ENCODE measurements at places on chromosomes 12 and 14.

- no peak for DNase-seq
Observed at GRCh38 chr12:131231032-131231980, 277.6 kb downstream of the ADGRD1 start.

DNA sequence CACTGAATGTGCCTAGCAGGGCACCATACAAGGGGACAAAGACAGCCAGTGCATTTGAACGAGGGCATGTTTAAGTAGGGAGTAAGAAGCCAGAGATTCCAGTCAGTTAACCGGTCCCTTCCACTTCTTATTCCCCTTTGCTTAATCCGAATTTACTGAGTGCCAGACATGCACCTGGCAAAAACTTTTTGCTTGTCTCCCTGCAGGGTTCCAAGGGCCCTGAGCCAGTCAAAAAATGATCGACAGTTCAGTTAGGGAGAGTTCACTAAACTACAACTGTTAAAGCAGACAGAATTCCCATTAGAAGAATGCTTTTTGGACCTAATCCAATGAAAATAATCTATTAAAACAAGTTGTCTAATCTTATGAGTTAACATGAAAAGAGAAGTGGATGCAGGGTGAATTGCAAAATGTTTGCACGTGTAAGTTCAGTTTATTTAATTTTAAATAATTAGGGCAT lies 193.8 kb downstream of the TMTC2 start:
- no peak for DNase-seq

DNA sequence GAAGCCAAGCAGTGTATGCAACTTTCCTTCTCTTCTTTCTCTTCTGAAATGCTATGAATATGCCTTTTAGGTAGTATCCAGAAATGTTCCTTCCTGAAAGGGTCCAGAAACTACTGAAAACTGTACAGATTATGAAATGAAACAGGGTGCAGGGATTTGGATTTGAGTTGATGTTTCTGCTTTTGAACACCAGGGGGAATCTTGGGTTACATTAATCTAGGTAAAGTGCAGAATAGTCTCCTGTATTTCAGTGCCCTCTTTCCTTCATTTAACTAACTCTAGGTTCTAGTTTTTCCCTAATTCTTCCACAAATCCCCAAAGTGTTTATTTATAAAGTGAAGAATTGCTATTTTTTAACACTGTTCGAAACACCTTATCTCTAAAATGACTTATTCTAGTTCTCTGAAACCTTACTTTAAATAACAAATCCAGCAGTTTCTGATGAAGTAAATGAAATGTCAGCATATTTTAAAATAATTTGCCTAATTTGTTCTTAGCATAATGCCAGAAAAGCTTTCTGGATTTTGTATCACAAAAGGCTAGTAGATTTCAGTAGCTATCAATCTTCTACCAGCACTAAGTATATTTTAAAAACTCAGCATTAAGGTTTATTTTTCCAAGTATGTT lies 111.9 kb downstream of the LRRK2 start:
- no peak for DNase-seq

DNA sequence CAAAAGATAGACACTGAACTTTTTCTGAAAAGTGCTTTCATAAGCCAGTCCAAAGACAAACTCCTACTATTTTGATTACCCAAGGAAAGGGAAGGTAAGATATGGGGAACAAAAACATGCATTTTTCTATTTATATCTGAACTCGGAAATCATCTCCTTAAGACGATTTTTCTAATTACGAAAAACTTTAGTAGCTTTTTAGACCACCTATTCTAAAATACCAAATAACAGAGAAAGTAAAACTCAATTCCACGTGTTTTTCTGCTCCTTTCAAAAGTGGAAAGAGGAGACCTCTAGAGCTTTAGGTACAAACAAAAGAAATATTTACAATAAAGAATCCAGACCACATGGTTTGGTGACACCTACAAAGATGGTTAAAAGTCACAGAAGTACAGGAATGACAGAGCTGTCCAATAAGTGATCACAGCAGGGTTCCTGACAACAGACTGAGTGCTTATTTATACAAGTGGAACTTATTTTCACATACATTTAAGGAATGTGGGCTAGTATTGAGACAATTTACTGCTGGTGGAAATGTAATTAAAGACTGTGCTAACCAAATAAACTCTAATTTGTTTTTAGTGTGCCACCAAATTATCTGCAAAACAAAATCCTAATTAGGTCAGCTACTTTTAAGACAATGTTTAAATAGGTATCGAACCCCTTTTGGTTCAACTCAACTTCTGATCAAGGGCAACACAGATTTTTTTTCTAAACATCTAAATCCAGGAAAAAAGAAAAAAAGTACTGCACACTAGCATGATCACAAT lies 2.4 kb downstream of the LRIG3 start:
- peak; percentile 29 for DNase-seq

- no peak for DNase-seq
Observed at GRCh38 chr12:126897102-126897501, 1369.9 kb upstream of the TMEM132C start.

GRCh38 chr12:49901986-49902385 lies 1.7 kb downstream of the FAIM2 start:
- no peak for DNase-seq

- DNase-seq: no peak
Observed at GRCh38 chr12:120079411-120080400, 36.8 kb downstream of the RAB35 start.

DNA sequence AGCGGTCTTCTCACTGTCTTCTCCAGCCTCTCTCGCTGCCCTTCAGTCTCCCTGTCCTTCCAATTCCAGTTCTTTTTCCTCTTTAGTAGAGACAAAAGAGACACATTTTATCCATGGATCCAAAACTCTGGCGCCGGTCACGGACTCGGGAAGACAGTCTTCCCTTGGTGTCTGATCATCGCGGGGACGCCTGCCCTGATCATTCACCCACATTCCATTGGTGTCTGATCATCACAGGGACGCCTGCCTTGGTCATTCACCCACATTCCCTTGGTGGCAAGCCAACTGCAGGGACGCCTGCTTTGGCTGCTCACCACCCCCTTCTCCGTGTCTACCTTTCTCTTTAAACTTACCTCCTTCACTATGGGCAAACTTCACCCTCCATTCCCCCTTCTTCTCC lies 619.5 kb downstream of the RERGL start:
- no peak for DNase-seq

DNA sequence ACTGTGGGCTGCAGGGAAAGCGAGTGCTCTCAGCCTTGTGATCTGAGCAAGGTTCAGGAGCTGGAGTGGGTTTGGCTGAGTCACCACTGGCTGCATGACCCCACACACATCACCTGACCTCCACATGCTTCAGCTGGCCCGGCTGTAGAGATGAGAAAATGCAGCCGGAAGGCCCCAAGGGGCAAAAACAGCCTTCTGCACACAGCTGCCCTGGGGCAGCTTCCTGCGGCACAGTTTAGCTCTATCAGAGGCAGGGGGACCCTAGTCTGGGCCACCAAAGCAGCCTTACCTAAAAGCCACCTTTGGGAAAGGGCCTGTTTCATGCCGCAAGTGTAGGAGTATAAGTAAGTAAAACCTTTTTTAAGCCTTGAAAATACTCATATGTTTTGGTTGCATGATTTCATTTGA lies 123.3 kb downstream of the SSPN start:
- no peak for DNase-seq

- DNase-seq: no peak
Observed at GRCh38 chr14:102805371-102805891, 28.2 kb downstream of the TRAF3 start.

DNA sequence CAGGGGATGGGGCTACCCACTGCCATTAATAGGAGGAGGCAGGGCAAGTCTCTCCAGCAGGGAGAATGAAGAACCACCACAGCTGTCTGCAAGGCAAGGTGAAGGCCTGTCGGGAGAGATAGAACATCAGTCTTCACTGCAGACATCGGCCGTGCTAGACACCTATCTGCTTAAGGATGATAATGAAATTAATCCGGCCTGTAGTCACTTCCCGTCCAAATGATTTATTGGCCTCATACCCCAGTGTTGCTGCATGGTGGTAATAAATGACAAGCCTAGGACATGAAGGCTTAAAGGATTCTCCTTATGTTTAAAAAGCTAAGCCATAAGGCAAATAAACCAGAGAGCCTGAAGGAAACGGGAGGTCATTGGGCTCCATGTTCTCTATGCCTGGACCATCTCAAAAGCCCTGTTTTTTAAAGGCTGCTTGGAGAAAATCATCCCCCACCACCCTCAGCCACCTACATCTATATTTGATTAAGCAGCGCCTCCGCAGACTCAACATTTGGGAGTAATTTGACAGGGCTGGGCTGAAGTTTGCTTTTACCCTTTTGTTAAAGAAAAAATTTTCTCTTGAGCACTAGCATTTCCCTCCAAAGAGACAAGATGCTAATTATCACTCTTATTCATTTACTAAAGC lies 137.7 kb downstream of the PLXNC1 start:
- no peak for DNase-seq

DNA sequence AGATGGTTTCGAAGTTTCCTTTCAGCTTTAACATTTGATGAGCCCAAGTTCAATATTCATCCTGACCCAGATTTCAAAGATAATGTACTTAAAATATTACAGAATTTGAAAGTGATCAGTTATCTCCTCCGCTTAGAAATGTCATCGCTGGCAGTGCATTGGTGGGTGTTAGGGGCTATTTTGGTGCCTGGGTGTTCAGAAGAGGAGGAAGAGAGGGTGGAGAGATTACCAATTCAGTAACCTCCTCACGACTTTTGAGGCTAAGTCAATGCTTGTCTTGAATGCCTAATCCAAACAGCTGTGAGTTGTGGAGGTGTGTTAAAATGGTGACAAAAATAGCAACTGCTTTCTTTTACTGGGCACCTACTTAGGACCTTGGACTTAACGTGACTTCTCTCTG lies 13.8 kb upstream of the DGLUCY start:
- DNase-seq: no peak

DNA sequence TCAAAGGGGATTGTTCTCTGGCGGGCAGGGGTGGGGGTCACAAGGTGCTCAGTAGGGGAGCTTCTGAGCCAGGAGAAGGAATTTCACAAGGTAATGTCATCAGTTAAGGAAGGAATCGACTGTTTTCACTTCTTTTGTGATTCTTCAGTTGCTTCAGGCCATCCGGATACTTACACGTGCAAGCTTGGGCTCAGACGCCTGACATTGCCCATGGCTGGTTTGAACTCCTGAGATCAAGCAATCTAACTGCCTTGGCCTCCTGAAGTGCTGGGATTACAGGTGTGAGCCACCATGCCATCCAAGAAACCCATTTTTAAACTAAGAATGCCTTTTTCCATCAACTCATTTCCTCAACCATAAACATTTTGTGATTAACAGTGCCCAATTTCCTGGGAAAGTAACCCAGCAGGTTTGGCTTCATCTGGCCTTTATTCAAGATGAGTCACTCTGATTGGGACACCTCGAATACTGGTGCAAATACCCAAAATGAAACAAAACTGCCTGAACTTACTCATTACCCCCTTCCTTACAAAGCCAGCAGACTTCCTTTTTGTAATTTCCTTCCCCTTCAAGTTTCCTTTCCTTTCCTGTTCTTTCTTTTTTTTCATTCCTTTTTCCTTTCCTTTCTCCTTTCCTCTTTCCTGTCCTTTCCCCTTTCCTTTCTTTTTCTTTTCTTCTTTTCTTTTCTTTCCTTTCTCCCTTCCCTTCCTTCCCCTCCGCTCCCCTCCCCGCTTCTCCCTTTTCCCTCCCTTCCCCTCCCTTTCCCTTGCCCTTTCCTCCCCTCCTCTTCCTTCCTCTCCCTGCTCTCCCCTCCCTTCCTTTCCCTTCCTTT lies 10.2 kb upstream of the RNASE10 start:
- DNase-seq: no peak

GRCh38 chr14:57641776-57642175 lies 148.1 kb upstream of the CCDC198 start:
- DNase-seq: no peak

GRCh38 chr12:22169376-22169775 lies 123.4 kb downstream of the CMAS start:
- no peak for DNase-seq

- no peak for DNase-seq
Observed at GRCh38 chr12:111451649-111452129, 46.0 kb downstream of the SH2B3 start.

DNA sequence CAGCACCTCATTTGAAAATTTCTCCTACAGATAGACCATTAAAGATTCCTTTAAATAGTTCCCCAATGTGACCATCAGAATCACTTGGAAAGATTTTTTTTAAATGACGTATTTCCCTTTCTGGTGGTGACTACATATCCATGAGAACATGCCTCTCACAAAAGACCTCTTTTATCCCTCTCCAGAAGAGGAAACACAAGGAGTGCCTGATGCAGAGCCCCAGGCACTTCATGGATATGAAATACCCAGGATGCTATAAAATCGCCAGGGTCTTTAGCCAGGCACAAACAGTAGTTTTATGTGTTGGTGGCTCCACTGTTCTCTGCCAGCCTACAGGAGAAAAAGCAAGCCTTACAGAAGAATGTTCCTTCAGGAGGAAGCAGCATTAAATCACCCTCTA lies 97.1 kb downstream of the ETNK1 start:
- DNase-seq: no peak

DNA sequence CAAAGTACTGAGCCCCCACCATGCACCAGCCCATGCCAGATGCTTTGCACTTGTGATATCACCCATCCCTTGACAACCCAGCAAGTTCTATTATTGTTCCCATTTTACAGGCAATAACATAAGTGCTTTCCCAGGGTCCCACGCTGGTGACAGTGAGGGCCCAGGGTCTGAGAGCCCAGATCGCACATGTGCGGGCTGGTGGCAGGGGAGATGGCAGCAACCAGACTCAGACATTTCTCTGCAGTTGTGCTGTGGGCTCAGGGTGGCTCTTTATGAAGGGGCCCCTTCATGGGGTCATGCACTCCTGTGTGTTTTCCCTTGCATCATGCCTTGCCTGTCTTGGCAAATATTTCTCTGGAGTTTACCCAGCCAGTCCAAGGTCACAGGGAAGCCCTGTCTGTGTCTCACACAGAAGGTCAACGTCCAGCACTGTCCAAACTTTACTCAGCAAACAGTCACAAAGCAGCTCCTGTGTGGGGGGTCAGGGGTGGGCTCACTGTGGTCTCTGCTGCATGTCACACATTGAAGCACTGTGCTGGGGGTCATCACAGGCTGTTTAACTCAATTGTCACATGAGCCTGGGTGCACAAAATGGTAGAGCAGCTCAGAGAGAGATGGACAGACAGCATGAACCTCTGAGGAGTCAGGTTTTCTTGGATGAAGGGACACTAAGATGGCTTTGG lies 12.7 kb downstream of the SERPINA5 start:
- no peak for DNase-seq

- DNase-seq: no peak
Observed at GRCh38 chr14:50233166-50233950, 2.0 kb upstream of the SOS2 start.

GRCh38 chr12:19847294-19848059 lies 408.2 kb downstream of the AEBP2 start:
- peak; percentile 61 for DNase-seq

- no peak for DNase-seq
Observed at GRCh38 chr12:71552728-71553501, 110.7 kb downstream of the ZFC3H1 start.

GRCh38 chr14:59360923-59361794 lies 104.0 kb downstream of the GPR135 start:
- no peak for DNase-seq

GRCh38 chr12:97380440-97380839 lies 82.2 kb upstream of the RMST start:
- DNase-seq: no peak

- DNase-seq: no peak
Observed at GRCh38 chr12:69106482-69107118, 132.8 kb upstream of the CPSF6 start.

- DNase-seq: no peak
Observed at GRCh38 chr14:101814934-101815333, 53.4 kb downstream of the PPP2R5C start.

- DNase-seq: no peak
Observed at GRCh38 chr12:47391566-47391965, 311.8 kb upstream of the AMIGO2 start.

GRCh38 chr14:64841772-64842750 lies 37.6 kb downstream of the SPTB start:
- no peak for DNase-seq

GRCh38 chr12:48765753-48766162 lies 23.1 kb downstream of the ADCY6 start:
- DNase-seq: no peak
